Posterior cingulate gyrus (tissue), 11 donors: ENCODE measurements at places on chromosomes 2 and 18.
A peak's percentile ranks its signal among the peaks of the same experiment; 100 is the strongest.

- DNase-seq, result no peak
These were observed 479.1 kb downstream of the SOX11 start for GRCh38 chr2:6171294-6171693.

DNA sequence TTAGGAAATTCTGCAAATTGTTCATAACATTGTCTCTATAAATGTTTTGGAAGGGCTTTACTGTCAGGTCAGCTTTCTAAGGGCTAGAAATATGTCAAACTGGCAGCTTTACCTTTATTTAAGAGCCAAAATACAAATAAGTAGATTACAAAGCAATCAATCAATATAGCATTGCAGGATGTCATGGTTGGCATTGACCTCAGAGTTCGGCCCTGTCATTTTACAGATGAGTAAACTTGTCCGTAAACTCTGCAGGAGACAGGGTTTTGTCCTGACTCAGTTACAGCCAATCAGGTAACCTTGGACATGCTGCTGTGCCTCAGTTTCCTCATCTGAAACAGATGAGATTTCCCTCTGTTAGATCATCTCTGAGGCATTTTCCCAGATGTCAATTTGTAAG lies 25.9 kb upstream of the ZEB2 start:
- no peak for DNase-seq

GRCh38 chr2:237075749-237076599 lies 9.7 kb upstream of the COPS8 start:
- DNase-seq, result no peak

DNA sequence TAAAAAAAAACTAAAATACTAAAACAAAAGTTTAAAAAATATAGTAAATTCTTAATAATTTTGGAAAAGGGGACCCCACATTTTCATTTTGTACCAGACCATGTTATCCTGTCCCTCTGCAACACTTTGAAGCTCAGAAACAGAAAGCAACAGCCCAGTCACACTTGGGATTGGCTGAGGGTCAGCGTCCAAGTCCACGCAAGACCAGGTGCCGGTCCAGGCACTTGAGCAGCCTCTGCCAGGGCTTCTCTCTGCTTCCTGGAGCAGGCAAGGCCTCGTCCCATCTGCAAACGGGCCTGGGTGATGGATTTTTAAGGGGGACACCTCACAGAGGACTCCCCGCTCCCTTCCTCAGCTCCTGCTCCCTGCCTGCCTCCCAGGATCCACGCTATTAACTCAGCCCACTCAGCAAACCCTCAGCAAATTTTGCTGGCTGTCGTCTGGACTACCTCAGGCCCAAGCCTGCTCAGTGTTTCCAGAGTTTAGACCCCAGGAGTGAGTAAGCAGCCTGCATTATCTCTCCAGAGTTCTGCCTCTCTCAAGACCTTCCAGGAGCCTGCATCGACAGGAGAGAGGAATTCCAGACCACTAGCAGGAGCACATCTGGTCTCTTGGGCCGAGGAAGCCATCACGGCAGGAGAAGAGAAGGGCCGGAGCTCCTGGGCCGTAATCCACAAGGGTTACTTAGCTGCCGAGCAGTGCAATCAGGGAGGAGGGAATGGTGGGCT lies 88.7 kb upstream of the STPG4 start:
- no peak for DNase-seq

DNA sequence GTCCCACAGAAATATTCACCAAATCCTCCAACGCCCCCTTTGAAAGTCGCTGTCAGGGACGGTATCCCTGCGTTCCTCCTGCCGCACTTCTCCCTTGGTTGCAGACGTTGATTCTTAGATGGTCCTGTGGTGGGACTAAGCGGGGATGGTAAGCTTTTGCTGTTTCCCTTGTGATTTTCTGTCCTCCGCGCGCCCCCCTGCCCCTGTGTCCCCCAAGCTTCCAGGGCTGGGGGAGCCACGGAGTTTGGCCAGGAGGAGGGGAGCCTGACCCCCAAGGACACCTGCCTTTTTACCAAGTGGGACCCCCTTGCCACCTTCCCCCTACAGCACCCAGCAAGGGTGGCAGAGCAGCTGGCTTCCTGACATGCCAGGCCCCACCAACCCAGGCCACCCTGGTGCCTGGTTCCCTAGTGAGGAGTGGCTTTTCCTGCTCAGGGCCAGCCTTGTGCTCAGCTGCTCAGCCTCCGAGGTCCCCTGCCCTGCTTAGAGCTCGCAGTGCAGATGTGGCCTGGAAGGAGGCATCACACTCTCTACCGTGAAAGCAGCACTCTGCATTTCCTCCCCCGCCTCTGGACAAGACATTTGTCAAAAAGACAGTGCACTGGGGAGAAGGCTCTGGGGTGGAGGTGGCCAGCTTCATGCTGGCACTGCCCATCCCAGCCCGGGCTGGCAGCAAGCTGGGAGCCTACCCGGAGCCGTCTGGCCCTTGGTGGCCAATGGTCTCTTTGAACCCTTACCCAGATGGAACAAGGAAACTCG lies 49.4 kb downstream of the TWIST2 start:
- DNase-seq, result no peak

- no peak for DNase-seq
These were observed 433.1 kb upstream of the RAB12 start for GRCh38 chr18:8176109-8176508.

GRCh38 chr2:28462122-28462521 lies 33.7 kb upstream of the PLB1 start:
- no peak for DNase-seq

DNA sequence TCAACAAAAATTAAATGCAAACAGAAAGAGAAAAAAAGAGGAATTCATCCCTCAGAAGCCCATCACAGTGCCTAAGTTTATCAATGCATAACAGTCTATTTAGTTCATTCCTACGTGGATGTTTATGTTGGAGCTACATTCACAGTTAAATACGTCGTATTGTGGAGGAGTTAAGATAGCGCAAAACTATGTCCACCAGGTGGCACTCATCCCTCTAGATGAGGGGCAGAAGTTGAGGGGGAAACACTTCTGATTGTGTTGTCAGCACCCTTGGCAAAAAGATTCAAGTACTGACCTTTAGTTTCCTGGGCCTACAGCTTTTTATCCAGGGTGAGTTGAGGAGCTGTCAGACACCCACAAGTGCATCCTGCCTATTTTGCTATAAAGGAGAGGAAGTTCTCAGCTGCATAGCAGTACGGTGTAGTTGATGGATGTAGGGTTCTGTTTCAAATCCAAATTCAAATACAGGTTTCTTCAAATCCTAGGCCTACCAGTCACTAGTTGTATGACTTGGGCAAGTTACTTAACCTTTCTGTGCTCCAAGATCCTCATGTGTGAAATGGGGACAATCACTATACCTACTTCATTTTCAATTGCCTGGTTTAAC lies 26.8 kb upstream of the MYO1B start:
- DNase-seq, result peak; percentile 30

DNA sequence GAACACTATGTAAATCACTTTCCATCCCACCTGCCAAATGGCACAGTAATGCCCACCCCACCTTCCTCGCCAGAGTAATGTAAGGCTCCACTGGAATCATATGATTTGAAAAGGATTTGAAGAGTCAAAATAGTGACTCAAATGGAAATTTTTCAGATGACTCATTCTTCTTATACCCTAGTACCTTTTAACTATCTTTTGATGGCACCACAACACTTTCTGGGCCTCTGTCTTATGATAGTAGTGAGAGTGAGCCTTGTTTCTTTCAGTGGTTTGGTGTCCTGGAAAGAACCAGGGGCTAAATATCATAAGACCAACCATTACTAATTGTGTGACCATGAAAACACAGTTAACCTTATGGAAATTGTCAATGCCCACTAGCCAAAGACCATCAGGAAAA lies 235.4 kb upstream of the SLC14A2 start:
- DNase-seq, result no peak

DNA sequence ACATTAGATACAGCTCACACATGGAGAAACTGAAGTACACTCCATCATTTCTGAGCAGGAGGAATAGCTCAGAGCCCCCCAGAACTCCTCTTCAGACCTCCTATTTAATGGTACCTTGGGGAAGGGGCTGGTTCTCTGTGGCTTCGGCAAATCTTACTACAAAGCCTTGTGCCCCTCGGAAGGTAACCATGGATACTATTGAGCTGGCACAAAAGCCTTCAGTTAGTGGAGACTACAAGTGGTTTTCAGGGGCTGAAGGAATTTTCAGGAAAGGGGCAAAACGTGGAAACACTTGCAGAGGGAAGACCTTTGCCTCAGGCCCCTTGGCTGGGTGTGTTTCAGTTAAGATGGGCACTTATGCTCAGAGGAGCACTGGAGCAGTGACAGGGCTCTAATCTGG lies 1.1 kb upstream of the FAM237A start:
- no peak for DNase-seq

DNA sequence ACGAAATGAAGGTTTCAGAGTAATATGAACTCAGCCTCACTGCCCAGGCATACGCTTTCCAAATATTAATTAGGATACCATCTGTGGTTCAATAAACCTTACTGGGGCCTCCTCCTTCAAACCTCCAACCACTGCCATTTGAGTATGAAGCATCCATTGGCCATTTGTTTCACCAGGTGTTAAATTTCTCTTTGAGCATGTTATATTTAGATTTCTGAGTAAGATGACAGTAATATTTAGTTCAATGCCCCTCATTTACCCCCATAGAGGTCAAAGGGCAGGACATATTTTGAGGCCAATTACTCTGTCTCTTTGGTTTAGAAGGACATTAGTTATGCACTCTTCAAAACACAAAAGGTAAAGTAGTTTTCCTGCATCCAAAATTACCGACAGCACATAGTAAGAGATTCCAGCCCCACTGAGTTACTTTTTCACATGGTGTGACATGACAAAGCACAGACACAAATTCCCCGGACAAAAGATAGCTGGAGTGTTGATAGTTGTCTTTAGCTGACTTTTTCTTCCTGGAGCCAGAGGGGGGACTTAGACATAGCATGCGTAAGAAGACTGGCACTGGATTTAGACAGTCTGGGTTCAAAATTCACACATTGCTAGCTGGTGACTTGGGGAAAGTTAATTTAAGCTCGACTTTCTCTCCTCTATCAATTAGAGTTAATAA lies 33.1 kb upstream of the LNPK start:
- no peak for DNase-seq

DNA sequence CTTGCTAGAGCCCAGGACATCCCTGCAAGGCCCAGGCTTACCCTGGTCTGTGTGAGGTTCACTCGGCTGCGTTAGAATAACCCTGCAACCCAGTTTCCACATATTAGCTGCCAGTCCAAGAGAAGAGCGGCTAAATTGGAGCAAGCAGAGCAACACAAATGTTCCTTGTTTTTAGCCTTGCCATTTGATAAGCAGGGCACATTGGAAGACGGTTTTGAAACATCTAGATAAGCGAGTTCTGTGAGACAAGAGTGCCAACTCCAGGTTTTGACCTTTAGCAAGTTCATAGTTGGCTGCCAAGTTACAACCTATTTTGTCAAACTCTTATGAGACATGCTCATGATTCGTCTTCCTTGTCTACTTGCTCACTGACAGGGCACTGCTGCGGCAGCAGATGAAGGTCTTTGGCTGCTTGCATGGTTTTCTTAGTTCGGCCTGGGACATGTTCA lies 23.5 kb downstream of the DPP4 start:
- DNase-seq, result no peak
